Fibroblast of lung (primary cell): ENCODE measurements at places on chromosomes 12 and 14. TPM values are rescaled to one million over a fixed set of nuclear protein-coding genes. Genes with fewer than 3 reads are reported as not detected.

DNA sequence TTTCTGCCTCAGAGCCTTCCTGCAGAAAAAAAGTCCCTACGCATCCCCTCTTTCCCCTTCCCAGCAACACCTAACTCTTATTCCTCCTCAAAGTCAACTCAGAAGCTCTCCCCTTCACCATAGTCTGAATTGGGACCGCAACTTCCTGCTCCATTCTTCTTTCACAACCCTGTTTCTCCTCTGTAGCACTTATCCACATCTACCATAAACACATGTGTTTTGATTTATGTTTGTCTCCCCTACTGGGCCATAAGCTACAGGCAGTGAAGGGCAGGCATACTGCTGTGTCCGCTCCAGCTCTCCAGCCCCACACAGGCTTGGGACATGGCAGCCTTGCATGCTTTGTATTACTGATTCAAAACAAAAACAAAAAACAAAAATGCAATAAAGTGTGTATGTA lies 5.9 kb downstream of the SDR9C7 start:
- DNase-seq, result no peak

DNA sequence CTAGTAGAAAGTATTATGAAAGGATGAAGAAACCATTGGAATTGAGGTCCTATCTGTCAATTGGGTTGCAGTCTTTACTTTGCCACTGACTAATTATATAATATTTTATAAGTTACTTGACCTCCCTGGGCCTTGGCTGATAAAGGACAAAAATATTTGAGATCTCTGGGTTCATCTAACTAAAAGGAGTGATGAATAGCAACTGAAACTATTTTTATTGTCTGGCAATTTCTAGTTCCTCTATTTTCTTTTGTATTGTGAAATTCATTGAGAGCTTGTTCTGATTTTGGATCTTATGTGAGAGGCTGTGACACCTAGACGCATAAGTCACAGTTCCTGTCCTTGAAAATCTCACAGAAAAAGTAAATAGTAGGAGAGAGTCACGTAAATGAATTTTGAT lies 415.7 kb upstream of the ATP2B1 start:
- DNase-seq, result no peak

DNA sequence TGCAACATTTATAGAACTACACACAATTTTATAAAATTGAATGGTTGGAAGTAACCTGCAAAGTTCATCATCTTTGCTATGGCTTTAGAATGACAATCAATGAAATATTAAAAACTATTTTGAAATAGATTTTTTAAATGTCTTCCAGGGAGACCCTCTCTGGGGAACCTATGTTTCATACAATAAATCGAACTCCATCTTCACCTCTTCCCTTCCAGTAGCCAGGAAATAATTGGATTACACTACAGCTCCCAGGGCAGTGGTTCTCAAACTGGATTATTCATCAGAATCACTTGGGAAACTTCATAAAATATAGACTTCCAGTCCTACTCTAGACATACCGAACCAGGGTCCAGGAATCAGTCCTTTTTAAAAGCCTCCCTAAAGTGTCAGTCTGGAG lies 328.4 kb downstream of the DUSP6 start:
- DNase-seq, result no peak

GRCh38 chr12:98750511-98750910 lies 105.4 kb downstream of the APAF1 start:
- peak; percentile 22 for DNase-seq

- no peak for DNase-seq
These were observed 16.9 kb downstream of the ABCB9 start for GRCh38 chr12:122949405-122949804.

COX8C gene
- not detected in 2 replicates for polyA plus RNA-seq

PEX5 gene
- polyA plus RNA-seq, result 14.4 and 18.7 TPM in 2 replicates

TRPV4 gene
- 0.83 and 1.5 TPM in 2 replicates for polyA plus RNA-seq

ANO2 gene
- polyA plus RNA-seq, result 0.09 and 0.15 TPM in 2 replicates
